ENCODE measurements at places on chromosomes 6 and 20.

DNA sequence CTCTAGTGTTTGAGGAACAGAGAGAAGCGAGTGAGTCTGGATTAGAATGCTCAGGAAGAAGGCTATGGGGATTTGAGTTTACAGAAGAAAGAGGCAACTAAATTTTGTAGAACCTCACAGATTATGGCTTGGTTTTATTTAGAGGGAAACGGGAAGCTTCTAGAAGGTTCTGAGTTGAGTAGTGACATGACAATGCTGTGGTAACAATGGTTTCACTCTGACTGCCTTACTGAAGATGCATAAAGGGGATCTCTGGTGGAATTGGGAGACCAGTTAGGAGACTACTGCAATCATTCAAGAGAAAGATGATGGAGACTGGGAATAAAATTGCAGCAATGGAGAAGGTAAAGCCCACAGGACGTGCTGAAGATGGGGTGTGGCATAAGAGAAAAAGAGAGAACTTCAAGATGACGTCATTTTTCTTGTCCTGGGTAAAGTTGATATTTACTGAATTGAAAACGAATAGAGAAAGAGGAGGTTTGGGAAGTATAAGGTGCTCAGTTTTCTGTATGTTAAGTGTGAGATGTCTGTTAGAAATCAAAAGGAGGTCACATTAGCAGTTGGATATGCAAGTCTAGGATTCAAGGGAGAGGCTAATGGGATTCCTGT lies 710.1 kb upstream of the NRSN1 start:
- ATAC-seq, result no peak

DNA sequence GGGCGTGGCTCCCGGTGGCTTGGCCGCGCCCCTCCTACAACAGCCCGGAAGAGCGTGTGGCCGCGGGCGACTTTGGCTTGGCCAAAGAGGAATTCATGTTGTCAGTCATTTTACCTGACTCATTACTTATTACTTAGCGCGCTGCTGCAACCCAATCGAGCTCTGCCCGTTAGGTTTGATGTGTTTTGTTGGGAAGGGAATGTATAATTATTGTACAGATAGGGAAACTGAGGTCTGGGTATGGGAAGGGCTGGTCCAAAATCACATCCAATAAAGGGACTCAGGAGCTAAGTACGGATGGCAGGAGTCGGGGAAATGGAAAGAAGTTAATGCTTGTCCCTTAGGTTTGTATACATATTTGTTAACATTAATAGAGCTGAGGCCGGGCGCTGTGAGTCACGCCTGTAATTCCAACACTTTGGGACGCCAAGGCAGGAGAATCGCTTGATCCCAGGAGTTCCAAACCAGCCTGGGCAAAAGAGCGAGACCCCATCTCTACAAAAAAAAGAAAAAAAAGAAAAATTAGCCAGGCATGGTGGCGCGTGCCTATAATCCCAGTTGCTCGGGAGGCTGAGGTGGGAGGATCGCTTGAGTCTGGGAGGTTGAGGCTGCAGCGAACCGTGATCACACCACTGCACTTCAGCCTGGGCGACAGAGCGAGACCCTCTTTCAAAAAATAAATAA lies 639 bp upstream of the ZNF335 start:
- ATAC-seq, result peak; percentile 88

DNA sequence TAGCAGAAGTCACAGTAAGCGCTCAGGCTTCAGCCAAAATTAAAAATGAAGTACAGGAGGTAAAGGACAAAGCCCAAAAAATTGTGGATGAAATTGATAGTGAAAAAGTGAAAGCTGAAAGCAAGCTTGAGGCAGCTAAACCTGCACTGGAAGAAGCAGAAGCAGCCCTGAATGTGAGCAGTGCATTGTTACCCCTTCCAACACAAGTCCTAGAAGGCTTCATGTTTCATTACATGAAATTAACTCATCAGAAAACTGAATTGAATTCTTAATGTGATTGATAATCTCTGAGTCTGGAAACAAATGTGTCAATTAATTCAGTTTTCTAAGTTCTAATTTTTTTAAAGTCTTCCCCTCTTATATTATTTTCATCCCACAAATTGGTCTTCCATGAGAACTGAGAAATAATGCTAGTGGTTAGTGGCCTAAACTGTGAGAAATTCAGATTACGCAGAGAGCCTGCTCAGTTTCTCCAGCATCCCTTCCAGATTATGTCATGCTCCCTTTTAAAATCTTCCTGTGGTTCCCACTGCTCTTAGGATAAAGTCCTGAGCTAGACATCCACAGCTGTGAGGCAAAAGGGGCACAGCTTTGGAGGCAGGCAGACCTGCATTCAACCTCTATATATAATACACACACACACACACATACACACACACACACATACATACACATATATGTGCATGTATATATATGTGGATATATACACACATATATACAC lies 133.2 kb upstream of the GLP1R start:
- ATAC-seq, result no peak

GRCh38 chr6:47473791-47474346 lies 3.7 kb upstream of the CD2AP start:
- ATAC-seq, result no peak

- ATAC-seq, result no peak
Measured at GRCh38 chr6:95279616-95280015, 297.7 kb upstream of the MANEA start.

DNA sequence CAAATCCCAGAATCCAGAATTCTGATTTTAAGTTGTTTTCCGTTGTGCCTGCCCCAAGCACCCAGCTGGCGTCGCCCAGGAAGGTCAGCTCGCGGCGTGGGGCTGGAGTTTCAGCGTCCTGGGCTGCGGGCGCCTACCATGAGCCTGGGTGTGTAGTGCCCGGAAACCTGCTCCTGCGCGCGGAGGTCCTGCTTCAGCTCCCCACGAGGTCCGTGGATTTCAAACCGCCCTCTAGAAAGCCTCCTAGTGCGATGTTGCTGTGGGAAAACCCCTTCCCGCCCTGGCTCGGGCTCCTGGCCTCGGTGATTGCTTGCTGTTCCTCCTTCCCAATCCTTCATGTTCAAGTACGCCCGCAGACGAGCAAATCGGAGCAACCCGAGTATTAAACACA lies 51.3 kb upstream of the NRN1 start:
- no peak for ATAC-seq

DNA sequence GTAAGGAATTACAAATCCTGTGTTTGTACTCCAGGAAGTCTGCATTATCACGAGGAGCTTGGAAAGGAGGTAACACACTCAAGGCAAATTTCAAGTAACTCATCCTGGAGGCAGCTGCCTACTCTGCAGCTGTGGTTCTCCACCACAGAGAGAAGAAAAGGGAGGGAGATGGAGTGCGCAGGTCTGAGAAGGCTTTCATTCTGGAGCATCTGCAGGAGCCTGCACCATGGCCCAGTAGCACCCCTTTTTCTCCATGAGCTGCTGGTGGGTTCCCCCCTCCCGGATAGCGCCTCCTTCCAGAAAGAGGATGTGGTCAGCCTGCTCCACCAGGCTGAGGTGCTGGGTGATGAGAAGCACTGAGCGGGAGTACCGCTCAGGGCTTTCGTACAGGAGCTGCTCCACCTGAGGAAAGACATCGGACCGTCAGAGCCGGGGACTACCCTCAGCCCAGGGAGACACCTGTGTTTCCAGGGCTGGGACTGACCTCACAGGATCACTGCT lies 1.6 kb upstream of the PSMB8 start:
- ATAC-seq, result no peak

GRCh38 chr6:113381959-113382358 lies 475.2 kb upstream of the MARCKS start:
- ATAC-seq, result peak; percentile 75
